ENCODE measurements at places on chromosomes 16 and 17.

DNA sequence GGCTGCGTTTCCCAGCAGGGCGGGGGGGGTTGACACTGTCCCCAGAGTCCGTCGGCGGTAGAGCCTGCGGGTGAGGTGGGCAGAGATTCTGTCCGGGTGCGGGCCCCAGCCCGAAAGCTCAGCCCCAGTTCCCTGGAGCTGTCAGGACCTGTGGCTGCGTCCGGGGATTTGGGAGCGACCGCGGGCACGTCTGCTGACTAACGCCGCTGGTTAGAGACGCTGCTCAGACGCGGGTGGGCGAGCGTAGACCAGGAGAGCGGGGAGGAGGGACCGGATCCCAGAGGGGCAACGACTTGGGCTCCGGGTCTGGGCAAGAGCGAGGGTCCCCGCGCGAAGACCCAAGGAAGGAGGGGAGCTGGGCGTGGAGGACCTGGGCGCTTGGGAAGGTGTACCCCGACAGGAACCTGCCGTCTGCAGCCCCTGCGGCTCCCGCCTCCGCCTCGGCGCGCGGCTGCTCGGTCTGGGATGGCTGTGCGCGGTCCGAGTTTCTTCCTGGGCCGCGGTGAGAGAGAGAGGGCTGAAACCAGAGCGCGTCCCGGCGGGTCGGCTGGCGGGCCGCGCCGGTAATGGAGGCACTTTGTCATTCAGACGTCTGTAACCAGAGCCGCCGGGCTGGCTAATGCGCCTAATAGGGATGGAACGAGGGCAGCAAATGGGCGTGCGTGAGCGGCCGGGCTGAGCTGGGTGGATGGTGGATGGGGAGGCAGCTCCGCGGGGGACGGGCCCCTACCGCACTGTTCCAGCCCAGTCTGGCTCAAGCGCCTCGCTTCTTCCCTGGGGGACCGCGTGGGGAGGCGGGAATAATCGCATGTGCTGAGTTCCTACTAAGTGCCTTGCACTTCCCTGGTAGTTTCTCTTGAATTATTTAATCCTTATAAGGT, 2.3 kb downstream of the NGFR start:
- no peak for DNase-seq

DNA sequence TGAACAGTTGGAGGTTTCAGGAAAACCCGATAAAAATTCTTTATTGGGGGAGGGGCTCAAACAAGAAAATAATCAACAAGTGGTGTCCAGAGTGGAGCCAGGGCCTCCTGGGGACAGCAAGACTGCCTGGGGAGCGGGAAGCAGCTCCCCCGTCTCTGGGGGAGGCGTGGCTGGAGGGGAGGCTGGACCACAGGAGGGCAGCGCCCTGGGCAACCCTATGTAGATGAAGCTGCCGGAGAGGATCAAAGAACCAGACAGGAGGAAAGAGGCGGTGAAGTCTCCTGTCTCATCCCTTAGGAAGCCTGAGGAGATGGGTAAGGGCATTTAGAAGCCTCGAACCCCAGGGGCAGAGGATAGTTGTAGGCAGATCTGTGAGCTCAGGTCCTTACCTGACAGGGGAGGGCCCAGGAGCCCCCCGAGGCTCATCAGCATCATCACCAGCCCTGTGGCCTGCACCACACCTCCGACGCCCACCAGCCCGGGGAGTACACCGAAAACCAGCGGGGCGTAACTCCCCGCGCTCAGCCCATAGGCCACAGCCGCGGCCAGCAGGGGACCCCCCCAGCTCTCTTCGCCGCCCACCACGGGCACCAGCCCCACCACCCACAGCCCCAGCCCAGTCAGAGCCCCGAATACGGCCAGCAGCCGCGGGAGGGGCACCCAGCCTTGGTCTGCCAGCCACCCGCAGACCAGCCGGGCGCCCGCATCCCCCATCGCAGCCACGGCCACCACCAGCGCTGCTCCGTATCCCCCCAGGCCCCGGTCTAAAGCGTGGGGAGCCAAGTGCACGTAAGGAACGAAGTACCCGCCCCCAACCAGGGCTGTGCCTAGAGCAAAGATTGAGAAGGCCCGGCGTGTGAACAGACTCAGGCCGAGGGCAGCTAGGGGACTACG, 2.0 kb downstream of the SLC16A11 start:
- DNase-seq: no peak

DNA sequence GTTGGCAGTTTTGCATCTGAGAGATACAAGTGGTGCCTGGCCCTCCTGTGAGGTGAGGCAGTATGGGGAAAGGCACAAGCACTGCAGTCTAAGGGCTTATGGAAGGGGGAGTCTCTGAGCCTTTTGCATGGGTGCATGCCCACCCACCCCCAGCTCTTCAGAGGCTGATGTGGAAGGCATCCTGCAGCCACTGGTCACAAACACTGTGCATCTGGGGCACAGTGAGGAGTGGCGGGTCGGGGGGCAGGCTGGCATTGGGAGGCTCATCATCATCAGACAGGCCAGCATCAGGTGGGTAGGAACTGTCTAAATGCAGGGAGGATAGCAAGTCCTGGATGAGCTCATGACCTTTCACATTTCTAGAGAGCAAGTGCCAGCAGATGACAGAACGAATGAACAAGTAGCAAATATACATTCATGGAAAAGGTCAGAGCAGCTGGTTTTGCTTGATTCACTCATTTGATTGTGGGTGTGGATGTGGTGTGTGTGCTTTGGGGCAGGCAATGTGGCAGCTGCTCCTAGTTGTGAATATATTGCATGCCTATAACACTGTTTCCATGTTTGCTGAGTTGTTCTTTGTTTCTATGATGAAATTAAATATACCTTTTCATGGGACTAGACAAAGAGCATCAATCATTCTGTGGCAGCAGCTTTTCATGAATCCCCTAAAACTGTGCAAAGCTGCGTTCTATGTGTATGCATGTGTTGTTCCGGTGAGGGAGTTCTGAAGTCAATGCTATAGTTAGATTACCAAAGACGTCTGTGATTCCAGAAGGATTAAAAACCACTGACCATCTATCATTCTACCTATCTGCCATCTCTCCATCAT, 29.2 kb downstream of the TRIM25 start:
- DNase-seq: no peak

- DNase-seq: no peak
These were observed 1.9 kb downstream of the NOD2 start for GRCh38 chr16:50695017-50696000.

- DNase-seq: no peak
These were observed 54.0 kb downstream of the TMEM132E start for GRCh38 chr17:34633351-34633750.

DNA sequence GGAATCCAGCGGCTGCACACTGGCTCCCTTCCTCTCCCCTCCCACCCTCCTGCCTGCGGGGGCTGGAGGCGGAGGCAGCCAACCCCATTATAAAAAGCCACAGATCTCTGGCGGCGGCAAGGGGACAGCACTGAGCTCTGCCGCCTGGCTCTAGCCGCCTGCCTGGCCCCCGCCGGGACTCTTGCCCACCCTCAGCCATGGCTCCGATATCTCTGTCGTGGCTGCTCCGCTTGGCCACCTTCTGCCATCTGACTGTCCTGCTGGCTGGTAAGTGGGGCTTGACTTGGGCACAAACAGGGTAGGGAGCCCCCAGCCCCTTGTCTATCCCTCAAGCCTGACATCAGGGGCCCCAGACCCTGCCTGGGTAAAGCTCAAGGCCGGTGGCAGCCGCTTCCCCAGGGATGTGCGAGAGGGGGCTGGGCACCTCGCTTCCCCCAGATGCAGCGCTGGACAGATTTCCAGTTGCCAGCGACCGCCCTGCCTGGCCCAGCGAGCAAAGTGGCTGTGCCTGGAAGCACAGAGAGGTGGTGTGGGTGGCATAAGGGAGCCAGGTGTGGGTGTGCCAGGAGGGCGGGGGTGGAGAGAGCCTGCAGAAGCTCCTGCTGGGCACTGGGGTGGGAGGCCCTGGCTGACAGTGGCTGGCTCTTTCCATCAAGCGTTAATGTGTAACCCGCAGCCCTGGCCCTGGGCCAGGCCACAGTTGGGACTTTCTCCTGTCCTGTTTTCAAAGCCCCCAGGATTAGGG, at the start of gene CX3CL1:
Gene CX3CL1 (plus strand): TSS at position 119 of the 745 bp plus-strand sequence. CDS start 79 bp downstream, at position 198.
- no peak for DNase-seq

DNA sequence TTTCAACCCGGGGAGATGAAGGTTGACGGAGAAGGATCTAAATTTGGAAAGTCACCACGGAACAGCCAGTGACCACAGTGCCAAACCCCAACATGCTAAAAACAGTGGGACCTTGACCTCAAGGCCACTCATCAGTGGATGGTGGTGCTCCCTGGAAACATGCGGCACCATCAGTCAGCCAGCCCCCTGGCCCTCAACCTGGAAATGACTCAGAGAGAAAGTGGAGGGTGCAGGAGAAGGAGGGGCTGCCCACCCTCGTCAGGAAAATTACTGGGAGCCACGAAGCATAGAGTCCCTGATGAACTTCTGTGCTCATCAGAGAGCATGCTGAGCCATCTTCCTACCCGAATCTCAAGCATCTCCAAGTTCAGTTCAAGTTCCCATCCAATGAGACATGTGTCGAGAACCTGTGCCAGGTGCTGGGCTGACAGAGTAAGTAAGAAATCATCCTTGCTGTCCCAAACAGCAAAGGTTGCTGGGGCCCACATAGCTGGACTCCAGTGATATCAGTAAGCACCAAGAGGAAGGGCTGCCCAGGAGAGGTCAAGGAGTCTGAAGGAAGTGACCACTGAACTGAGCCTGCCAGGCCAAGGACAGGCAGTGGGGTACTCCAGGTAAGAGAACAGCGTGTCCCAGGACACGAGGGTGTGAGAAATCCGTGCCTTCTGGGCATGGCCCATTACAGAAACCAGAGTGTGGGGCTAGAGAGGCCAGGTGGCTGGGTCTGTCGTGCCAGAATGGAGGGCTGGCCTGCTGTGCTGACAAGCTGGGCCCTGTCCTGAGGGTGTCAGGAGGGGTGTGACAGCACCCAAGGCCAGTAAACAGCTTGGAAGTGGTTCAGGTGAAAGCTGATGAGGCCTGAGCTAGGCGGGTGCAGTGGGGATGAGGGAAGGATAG, 5.2 kb downstream of the PECAM1 start:
- DNase-seq: no peak

DNA sequence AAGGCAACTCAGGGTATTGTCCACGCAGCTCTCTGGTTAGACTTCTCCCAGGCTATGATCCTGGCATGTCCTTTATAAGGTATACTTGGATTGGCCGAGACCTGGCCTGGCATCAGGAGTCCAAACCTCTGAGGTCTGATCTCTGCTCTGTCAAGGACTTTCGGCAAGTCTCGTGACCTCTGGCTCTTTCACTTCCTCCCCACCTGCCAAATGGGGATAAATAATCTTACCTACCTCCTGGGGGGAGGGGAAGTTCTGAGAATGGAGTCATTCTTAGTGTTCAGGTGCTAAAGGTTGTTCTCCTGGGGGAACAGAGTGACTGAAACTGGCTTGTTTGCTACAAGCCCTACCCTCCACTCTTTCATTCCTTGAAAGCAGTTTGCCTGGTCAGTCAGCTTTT, 7.6 kb downstream of the ATXN1L start:
- no peak for DNase-seq

DNA sequence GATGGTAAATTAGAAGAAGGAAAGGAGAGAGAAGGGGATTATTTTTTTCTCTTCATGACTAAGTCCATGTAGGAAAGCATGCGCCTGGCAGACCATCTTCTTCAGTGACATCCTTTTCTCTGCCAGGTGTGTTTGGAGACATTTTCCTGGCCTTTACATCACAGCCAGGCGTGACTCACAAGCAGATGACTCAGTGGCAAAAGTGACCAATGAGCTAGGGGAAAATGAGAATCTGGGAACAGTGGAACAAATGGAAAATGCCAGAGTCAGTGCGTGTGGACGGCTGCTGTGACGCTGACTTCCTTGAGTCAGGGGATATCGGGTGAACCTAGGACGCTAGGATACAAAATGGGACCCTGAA, 9.4 kb downstream of the KIAA0513 start:
- DNase-seq: no peak

DNA sequence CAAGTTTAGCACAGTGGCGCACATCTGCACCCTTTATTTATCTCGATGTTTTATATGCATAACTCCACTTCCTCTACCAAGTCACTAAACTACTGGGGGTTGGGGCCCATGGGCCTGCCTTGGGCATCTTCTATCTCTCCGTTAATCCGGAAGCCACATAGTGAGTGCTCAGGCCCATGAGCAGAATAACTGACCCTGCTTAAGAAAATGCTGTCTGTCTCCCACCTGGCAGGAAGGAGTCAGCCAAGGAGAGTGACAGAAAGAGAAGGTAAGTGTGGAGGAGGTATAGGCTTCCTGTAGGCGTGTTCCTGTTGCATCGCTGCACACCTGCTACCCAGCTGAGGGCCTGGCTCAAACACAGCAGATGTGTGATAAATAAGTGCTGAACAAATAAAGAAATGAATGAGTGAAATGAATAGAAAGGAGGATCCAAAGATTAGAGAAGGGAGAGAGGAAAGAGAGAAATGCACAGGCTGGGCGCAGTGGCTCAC, 320.1 kb downstream of the SLC39A11 start:
- DNase-seq: no peak

DNA sequence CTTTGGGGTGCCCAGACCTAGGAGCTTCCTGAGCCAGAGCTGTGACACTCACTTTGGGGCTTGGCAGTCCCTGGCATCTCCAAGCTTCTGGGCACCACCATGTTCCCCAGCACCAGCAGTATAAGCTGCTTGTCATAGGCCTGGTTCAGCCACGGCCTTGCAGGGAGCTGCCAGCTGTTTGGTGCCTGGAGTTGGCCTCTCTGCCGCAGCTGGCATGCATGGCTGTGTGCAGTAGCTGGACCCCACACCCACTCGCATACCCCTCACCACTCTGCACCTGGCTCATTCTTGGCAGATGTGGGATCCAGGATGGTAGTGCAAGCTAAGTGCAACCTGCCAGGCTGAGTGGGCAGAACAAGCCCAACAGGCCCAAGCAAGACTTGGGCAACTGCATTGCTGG, 73.4 kb upstream of the BRD7 start:
- no peak for DNase-seq
